GM04503 (cell line): ENCODE measurements at places on chromosomes 4 and X.

DNA sequence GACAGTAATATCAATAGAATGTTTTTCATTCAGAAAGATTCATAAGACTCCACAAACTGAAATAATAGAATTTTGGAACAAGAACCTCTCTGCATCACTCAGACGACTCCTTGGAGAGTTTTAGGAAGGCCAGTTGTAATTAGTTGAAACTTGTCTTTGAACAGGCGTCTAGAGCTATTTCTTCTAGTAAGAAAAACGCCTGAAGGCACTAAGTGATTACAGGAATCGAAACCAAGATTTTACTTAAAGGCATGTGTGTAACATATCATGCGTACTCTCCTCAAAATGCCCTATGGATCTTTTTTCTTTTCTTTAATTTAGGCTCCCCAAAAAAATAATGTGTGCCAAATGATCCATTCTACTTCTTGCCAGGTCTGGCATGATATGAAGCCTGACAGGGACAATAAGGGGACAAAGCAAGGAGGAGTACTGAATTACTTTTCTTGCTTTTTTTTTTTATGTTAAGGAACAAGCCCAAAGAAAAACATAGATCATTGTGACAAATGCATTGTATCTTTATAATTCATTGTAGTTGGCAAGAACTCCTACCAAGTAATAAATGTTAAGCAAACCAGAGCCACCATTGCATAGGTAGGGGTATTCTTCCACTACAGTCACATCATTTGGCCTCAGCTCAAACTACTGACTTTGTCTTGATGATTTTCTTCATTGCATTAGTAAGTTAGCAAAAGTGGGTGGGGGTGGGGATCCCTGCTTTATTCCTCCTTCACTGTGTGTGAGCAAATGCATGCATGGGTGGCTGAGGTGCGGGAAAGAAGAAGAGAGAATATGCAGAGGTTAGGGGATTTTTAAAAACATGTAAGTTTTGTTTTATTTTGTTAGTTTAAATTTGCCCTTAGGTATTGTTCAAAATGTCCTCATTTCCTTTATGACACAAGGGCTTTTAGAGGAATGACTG lies 79.9 kb upstream of the ATOH1 start:
- no peak for DNase-seq

DNA sequence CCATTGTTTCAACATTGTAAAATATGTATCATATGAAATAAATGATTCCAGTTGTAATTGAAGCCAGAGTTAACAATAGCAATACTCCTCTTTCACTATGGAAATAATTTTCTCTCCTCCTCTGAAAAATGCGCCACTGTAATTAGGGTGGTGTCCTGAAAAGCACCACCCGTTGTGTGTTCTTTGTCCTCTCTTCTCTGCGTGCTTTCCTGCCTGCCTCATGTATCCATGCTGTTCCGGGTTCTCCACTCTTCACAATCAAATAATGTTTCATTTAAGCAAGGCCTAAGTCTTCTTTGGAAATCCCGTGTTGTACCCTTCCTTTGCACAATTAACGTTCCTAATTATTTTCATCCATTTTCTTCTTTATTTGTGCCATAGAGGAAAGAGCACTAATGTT lies 293.3 kb downstream of the ADGRL3 start:
- DNase-seq = no peak

GRCh38 chr4:153566631-153567150 lies 100.5 kb downstream of the TMEM131L start:
- no peak for DNase-seq

GRCh38 chrX:40418146-40418812 lies 162.5 kb upstream of the ATP6AP2 start:
- no peak for DNase-seq

- no peak for DNase-seq
Observed at GRCh38 chr4:175341203-175341755, 423.1 kb downstream of the ADAM29 start.

DNA sequence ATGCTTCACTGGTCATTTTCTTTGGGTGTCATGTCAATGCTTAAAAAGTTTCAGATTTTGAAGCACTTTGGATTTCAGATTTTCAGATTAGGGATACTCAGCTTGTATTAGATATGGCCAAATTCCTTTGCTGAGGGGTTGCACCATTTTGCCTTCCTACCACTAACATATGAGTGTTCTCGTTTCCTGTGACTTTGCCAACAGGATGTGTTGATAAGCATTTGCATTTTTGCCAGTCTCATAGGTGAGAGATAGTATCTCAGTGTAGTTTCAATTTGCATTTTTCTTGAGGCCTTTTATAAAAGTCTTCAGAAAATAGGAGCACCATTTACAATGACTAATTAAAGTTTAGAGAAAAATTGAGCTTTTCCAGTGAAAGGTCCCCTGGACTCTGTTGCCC lies 71.6 kb upstream of the CLCN4 start:
- no peak for DNase-seq
